G401 (cell line): ENCODE measurements at places on chromosomes 11 and 22. TPM values are rescaled to one million over a fixed set of nuclear protein-coding genes. Genes with fewer than 3 reads are reported as not detected.

Gene SLC17A6
- total RNA-seq, result 0.37 TPM in 1 of 2 replicates, not detected in the other

Gene CCDC73
- not detected in 2 replicates for total RNA-seq

Gene C11orf87
- not detected in 2 replicates for total RNA-seq

Gene C22orf15
- not detected in 2 replicates for total RNA-seq

Gene MS4A4A
- total RNA-seq, result not detected in 2 replicates
